Activated naive CD8-positive, alpha-beta T cell treated with anti-CD3 and anti-CD28 coated beads, Interleukin-2, amount 10 ng/mL, durations not matched to agents 7 days and 5 days (primary cell): ENCODE measurements at places on chromosomes 1 and 21. TPM values are rescaled to one million over a fixed set of nuclear protein-coding genes. Genes with fewer than 3 reads are reported as not detected.

Gene SHISAL2A
- 27.9 TPM for total RNA-seq

DNA sequence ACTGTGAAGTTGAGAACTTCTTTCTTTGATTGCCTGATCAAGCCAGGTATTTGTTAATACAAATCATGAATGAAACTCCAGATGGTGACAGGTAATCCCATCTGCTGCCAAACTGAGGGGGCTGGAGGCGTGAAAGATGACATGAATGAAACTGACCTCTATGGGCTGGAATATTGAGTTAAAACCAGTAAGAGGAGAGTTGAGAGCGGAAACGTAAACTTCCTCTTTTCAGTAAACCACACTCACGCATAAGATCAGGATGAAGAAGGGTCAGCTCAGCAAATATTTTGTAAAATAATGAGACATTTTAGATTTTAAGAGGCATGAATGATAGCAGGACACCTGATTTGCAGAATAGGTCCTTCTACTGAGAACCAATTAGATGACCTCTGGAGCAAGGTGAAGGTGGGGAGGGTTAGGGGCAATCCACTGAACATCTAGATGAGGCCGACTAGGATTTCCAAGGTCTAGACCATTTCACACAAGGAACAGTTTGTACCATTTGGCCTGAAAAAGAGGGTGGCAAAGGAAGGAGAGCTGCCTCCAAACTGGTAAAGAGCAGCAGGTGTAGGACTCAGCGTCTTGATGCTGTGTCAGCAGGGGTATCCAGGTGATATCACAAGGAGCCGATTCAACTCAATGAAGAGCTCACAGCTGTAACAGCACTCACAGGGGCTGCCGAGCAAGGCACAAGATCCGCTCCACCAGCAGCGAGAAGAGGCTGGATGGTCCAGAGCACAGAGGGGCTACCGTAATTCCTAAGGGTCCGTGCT lies 132.6 kb downstream of the NTPCR start:
- H3K27me3 ChIP-seq, result no peaks in the 10 kb centered on the region
- peaks cover 8% of the 10 kb centered on the region for H3K36me3 ChIP-seq
- no peaks in the 10 kb centered on the region for H3K4me1 ChIP-seq
- DNase-seq, result no peak
- no peak overlapping the region for H3K27ac ChIP-seq
- no peak overlapping the region for H3K4me3 ChIP-seq

GRCh38 chr1:175824079-175824478 lies 80.7 kb upstream of the TNR start:
- no peak overlapping the region for H3K27ac ChIP-seq
- H3K4me3 ChIP-seq, result no peak overlapping the region
- peak; percentile 27 for DNase-seq
- no peaks in the 10 kb centered on the region for H3K36me3 ChIP-seq
- peaks cover 7% of the 10 kb centered on the region for H3K27me3 ChIP-seq

Gene NGF
- total RNA-seq, result not detected

Gene CR2
- 2.9 TPM for total RNA-seq

- no peaks in the 10 kb centered on the region for H3K36me3 ChIP-seq
- H3K27me3 ChIP-seq, result peaks cover 11% of the 10 kb centered on the region
- no peak for DNase-seq
- H3K4me3 ChIP-seq, result no peak overlapping the region
- no peaks in the 10 kb centered on the region for H3K4me1 ChIP-seq
These were observed 71.4 kb downstream of the FNBP1L start for GRCh38 chr1:93519199-93519829.
